ENCODE measurements at places on chromosomes 1 and 21.

GRCh38 chr1:206699000-206699586 is 14.4 kb downstream of the MAPKAPK2 start:
- no peak for DNase-seq

DNA sequence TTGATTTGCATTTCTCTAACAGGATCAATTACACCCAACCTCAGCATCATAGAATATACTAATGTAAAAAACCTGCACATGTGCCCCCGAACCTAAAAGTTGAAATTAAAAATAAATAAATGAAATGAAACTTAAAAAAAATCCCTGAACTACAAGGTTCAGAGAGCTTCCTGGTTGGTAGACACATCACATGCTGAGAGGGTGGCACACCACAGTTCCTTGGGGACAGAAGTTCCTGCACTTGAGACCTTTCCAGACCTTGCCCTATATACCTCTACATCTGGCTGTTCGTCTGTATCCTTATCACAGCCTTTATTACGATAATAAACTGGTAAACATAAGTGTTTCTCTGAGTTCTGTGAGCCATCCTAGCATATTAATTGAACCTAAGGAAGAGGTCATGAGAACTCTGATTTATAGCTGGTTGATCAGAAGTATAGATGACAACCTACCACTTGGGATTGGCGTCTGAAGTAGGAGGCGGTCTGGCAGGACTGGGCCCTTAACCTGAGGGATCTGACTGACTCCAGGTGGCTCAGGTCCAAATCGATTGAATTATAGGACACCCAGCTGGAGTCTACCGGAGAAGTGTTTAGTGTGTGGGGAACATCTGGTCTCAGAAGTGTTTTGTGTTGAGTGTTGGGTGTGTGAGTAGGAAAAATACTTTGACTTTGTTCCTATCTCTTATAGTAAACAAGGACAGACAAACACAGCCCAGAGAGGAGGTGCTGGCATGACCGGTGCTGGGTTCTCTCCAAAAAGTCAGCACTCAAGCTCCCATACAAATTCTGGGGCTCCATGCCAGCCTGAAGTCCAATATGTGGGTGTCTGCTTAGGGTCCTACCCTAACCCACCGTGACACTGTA is 19.0 kb downstream of the C1orf115 start:
- DNase-seq: no peak

DNA sequence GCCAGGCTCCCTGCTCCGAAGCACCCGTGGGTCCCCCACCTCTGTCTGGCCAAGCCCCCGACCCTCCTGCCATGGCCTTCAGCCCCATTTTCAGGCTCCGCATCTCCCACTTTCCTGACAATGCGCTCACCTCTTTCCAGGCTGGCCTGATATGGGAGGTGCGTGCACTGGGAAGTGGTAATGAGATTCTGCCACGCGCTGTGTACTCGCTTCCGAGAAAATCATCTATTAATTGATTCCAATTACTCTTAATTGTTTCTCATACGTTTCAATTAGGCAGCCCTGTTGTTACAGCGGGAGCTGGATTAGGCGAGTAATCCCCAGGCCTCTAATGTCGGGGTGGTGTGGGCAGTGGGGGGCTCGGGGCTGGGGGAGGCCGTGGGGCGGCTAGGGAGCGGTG is 122.4 kb upstream of the ARHGEF16 start:
- DNase-seq: no peak

DNA sequence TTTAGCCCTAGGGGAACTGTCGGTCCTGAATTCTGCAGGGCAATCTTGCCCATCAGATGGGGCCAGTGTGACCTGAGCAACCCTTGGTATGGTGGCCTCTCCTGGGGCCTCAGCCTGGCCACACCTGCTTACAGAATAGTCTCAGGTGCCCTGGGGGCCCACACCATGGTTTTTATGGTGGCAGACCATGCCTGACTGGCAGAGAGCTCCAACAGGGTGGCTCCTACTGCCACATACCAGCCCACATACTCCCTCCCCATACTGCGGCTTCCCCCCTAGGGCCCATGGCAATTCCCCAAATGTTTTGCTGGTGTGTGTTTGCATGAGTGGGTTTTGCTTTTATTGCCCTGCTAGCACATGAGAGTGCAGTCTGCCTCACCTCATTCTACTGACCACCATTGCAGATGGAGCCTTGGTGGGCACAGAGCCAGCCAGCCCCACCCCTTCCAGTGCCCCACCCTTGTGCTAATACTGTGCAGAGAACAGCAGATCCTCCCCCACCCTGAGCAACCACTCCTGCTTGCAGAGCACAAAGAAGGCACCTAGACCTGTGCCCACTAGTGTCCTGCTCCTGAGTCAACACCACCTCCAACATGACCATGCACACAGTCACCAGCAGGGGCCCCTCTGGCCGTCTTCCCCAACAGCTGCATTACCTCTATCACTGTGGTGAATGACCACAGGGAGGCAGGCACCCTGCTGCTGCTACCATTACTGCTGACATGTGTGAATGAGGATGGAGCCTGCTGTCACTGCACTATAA is 86.8 kb downstream of the GDAP2 start:
- no peak for DNase-seq

DNA sequence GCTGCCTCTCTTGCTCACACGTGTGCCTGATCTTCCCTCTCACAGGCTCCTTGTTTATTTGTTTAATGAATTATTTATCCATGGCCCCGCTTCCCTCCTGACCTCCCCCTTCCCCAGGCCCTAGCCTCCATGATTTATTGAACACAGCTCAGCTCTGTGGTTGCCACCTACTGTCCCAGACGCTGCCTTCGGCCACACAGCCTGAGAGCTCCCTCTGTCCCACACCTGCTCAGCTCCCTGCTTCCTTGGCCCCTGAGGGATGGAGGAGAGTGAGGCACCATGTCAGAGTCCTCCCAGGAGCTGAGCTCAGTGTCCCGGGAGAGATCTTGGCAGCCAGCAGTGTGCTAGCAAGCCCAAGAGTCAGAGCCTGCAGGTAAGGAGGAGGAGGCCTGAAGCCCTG is 3.1 kb upstream of the EFNA3 start:
- no peak for DNase-seq

GRCh38 chr1:241647658-241648057 is 4.4 kb upstream of the WDR64 start:
- DNase-seq: no peak

DNA sequence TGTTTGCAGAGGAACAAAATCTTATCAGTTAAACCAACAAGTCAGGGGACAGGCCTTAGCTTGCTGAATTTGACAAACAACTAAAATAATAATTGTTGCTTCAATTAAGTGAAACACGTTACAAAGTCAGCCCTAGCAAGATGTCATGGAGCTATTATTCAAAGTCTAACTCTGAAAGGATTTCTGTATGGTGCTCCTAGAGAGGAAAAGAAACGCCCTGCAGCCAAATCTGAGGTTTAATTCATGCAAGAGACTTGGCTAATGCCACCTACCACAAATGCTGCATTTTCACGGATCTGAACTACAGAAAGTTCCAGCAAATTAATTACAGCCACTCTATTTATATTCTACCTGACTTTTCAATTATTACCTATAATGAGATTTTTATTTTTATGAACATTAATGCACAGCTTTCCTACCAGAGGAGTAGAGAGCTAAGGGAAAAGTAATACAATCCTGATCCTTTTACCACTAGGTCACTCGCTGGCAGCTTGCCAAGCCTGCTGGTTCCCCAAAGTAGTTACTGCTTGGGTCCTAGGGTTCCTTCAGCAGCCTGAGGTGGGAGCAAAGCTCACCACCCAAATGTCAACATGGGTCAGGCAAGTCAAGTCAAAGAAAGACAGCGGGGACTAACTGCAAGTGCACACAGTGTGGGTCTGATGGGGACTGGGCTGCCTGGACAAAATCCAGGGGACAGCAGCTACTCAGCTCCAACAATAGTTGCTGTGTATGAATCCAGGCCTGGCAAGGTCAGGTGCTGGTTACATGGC is 8.5 kb downstream of the COLGALT2 start:
- DNase-seq: no peak

- no peak for DNase-seq
Observed at GRCh38 chr1:47901001-47901575, 96.1 kb downstream of the TRABD2B start.

DNA sequence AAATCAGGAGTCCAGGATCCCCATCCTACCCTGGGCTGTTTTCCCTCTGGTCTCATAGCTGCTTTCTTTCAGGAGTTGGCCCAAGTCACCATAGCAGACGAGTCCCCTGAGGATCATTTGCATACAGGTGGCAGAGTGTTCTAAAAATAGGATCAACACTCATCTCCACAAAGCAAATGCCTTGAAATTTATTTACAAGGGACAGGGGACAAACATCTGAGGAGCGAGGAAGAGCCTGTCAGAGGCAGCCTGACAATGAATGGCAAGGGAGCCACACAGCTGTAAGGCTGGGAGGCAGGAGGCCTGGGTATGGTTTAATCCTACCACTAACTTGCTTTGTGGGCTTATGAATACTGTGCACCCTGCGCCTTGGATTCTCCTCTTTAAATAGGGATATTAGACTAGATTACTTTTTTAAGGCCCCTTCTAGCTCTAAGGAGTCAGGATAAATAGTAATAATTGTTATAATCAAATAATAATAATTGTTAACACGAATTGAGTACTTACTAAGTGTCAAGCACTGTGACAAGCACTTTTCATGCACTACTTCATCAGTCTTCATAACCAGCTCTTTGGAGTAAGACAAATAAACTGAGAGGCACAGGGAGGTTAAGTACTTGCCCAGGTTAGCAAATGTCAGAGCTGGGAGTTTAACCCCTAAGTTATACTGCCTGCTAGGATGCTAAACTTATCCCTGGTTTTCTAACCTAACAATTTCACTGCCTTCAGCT is 34.5 kb downstream of the RAB3B start:
- no peak for DNase-seq

Data from stimulated activated CD4-positive, alpha-beta T cell treated with anti-CD3 and anti-CD28 coated beads, Interleukin-4, amount 100 ng/mL, for 24 hours (primary cell).